ENCODE measurements at places on chromosomes 3 and 15.

GRCh38 chr15:80970658-80971057, 19.0 kb downstream of the MESD start:
- DNase-seq = no peak

DNA sequence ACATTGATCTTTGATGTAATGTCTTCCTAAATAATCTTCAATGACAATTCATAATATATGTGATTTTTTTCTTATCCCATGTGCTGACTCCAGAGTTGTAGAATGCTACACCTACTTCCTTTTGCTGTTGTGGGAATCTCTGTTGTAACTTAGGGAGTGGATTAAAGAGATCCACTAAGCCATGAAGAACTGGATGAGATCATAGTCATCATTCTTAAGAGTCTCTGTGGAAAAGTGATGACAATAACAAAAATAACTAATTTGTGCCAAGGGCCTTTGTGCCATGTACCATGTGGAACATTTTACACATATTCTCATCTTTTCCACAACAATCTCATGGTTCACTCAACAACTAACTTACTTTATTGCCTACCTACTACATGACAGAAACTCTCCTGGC, 162.9 kb upstream of the PDZRN3 start:
- no peak for DNase-seq

DNA sequence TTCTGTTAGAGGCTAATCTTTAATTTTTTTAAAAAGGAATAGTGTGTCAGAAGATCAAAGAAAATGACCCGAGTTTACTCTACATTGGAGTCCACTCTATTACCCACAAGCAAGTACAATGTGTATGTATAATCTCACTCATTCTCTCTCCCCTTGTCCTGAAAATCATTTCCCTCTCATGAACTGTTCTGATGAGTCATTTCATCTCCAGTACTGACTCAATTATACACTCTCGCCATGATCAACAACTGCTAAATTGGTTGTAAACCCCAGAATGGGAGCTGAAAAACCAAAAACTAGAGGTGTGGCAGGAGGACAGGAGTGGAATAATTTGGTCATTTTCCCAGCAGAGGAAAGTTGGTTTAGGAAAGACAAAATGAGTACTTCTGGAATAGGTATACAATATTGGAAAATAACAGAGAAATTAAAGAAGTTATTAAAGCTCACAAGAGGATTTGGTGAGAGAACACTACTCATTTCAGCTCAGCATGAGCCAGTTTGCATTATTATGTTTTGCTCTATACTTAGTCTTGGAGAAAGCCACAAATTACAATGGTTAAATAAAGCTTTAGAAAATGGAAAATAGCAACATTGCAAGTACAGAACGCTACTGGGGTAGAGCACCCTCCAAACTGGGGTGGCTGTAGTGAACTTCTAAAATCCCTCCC, 144.3 kb upstream of the PFN2 start:
- no peak for DNase-seq

DNA sequence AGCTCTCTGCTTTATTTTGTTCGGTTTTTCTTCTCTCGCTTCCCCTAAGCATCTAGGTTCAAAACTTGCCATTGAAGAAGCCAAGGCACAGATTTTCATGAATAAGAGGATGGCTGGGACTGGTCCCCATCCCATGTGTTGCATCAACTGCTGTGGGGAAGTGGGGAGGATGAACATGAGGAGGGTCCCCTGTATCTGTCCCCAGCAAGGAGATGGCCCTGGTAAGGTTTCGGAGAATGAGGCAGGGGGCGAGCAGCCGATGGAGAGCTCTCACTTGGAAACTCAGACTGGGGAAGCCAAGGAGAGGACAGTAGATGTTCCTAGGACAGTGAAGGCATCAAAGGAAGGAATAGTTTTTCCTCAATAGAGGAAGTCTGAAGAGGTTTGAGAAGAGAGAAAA, 142.0 kb upstream of the ATP2B2 start:
- no peak for DNase-seq

DNA sequence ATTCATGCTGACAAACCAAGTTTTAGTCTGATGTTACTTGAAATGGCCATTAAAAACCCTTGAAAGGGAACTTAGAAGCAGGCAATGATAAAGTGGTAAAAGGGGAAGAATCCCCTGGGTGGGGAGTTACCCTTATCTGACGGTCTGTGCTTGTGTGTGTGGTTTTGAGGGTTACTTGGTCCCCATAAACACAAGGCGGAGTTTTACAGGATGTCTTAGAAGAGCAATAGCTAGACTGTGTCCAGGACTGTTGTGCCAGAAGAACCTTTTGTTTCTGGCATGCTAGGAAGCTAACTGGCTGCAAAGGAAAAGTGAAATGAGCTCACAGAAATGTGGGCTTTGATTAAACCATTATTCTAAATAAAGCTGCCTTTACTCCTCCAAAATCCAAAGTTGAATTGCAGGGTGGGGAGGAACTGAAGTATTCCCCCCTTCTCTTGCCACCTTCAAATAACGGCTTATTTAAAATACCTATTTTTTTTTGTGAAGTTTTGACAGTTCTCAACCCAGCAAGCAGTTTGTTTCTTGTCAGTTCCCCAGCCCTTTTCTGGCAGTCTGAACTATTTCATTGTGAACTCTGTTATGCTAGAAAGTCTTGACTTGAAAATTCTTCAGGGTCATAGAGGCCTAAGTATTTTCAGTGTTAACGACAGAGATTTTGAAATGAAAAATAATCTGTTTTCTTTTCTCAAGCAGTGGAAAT, 443.5 kb downstream of the OTOL1 start:
- DNase-seq = no peak

DNA sequence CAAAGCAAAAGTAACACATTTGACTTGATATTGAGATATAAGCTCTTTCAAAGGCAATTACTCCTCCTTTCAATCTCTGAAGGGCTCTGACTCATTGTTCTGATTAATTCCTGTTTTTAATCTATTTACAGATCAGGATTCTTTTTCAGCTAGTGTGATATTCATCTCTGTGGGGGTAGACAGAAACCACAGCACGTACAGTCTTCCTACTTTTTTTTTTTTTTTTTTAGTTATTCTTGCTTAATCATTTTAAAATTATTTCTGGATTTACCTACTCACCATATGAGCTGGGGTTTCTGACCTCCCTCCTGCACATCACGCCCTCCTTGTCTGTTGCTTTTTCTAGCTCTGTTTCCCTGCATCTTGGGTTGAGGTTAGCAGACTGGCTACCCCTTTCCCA, 1.4 kb downstream of the CNTN3 start:
- DNase-seq = no peak

DNA sequence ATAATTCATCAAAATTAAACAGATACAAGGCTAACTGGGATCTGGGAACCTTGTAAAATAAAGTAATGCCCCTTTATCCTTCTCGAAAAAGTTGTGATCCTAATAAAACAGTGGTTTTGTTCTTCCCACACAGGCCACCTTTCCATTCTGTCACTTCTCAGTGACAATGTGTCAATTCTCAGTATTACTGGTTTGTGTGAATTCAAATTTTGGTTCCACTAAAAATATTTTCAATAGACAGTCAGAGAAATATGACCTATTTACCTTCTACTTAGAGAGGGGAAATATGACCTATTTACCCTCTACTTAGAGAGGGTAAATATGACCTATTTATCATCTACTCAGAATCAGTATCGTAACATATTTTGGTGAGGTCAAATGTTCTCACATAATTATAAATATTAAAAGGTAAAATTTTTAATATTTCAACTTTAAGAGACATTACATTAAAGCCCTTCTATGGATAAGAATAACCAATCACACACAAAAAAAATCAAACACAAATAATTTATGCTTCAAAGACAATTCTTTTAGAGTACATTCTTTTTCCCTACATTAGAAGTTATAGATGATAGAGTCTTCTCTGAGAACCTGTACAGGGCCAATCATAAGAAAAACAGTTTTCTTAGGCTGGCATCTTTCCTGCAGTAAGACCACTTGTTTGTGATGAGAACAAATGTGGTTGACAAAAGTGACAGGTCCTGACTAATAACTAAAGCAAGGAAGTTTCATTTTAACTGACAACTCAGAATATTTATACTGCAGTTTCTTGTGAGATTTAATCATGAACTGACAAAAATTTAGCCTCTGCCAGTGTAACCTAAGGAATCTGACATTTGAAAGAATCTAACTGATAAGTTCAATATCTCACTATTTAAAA, 323.3 kb downstream of the DIPK2A start:
- DNase-seq = no peak

GRCh38 chr3:113117511-113118234, 93.7 kb upstream of the BOC start:
- no peak for DNase-seq

GRCh38 chr3:160806094-160806493, 50.1 kb downstream of the PPM1L start:
- no peak for DNase-seq

- DNase-seq = no peak
These were observed 11.0 kb downstream of the ETV5 start for GRCh38 chr3:186097663-186098451.

DNA sequence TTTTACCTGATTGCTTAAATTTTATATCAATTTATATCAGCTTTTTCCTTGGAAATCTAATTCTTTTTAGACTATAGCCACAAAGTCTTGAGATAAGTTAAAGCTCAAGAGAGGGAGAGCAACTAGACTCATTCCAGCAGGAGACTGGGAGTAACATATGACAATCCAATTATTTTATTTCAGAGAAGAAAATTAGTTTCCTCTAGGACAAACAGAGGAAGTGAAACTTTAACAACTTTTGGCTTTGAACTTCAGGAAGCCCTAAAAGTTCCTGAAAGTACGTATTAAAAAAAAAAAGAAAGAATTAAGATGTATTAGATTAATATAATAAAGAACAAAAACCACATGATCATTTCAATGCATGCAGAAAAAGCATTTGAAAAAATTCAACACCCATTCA, 13.9 kb upstream of the UBE2E2 start:
- DNase-seq = no peak

GRCh38 chr15:68791431-68792283, 29.0 kb downstream of the ANP32A start:
- peak; percentile 11 for DNase-seq

DNA sequence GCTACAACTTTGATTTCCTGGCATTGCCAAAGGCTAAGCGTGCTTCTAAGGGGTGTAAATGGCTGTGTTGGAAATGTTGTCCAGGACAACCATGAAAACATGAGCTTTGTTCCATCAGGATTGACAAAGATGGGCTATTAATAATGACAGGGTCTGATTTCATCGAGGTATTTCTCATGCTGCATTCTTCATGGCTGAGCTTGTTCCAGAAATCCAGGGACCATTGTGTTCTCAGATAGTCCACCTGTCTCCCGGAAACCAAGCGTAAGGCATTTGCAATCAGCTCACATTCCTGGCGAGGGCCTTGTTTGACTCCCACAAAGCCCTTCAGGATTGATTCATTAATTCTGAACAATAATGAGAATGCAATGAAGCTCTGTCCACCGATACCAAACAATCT, 111.3 kb downstream of the CD47 start:
- DNase-seq = no peak

DNA sequence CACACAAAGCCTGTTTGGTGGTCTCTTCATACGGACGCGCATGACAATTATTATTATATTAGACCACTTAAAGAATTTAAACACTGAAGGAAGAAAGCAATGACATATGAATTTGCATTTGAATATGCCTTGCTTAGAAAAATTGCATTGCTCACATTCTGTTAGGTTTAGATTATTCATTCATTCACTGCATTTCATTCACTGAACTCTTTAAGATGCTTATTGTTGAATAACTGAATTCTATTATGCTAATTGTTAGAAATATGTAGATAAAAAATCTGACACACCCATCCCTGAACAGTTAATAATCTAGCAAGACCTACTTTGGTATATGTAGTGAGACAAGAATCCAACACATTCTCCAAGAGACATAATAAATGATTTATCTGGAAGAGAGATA, 94.4 kb upstream of the PEX5L start:
- DNase-seq = no peak

DNA sequence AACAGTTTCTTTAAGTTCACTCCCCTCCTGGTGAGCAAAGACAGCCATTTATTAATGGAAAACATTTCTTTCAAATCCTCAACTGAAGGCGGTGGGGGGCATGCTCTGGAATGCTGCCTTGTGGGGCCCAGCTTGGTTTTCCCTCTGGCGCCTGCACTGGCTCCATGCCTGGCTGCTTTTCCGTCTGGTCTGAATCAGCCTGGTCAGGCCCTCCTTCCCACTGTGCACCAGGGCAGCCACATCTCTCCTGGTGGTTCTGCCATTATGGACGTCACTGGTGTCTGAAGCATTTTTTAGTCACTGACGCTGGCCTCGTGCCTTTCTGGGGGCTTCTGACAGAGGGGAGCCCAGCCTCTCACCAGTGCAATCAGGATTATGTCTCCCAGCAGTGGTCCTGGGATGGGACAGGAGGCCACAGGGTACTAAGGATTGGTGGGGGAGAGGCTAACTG, 57.6 kb upstream of the APEH start:
- DNase-seq = no peak

DNA sequence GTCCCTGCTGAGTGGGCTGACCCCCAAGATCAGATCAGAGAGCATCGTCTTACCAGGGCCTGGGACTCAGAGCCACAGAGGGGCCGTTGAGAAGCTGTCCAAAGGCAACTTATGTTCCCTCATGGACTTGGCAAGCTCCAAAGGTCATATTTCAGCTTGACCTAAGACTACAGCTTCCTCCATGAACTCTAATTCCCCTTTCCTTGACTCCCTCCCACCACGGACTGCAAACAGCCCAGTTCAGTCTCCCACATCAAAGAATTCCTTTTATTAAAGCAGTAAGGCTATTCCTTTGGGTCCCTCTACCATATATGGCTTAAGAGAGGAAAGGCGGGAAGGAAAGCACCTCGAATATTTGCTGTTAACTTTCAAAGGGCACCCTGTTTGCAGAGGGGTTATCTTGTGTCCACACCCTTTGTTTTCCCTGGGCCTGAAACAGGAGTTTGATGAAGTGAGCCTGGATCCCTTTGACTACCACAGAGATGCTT, 146.1 kb upstream of the THBS1 start:
- no peak for DNase-seq

DNA sequence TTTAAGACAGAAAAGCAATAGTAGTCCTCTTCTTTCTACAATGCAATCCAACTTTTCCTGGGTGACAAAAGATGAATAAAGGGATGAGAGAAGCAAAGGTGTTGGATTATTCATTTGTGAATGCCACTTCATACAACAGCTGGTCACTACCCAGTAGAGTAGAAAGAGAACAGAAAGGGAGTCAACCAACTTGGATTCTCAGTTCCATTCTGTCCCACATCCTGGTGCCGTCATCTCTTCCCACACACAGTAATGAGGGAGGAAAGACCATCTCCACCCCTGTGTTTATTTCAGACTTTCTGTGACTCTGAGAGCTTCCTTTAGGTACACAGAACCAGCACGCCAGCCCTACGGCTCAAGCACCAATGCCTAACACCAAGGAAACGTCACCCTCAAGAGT, 71.0 kb downstream of the FOXP1 start:
- DNase-seq = no peak

DNA sequence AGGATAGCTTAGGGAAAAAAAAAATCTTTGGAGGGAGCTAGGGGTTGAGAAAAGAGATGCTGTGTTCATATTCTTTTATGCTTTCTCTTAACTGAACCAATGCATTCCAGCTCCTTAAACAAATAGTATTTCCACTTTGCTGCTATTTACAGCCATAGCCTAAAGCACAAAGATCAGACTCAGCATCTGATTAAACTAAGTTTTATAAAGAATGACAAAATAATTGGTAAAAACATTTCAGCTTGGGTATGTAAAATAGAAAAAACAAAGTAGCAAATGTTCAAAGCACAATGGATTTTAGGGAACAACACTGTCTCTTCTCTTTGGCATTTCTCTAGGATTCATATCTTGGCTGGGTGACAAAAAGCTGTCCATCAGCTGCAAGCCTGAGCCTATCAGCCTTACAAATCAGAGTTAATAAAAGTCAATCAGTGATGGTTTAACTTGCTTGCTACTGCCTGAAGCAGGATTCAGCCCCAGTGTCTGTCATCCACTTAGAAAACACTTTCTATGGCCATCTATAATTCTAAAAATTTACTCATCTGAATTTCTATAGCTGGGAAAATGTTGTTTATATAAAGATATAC, 232.1 kb upstream of the CDIN1 start:
- DNase-seq = no peak

Measured in stimulated activated CD4-positive, alpha-beta T cell treated with anti-CD3 and anti-CD28 coated beads, Interleukin-15, amount 100 ng/mL, for 1 hour (primary cell).